Fibroblast of skin of left quadriceps (primary cell): ENCODE measurements at places on chromosomes 5 and 9.

DNA sequence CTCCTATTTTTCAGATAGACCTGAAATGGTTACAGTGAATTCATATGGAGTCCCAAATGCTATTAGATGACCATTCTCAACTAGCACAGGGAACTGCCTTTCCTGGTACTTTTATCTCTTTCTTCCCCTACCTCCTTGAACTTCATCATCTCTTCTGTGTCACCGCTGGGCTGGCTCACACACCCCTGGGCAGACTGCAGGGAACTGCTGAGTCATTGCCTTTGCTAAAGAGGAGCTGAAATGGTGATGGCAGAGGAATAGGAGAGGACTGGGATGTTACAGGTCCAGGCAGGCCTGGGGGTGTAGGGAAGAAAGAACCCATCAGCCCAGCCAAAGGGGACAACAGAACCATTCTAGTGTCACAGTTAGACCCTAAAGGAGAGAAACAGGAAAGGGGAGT is 322.3 kb downstream of the ASTN2 start:
- DNase-seq, result no peak

DNA sequence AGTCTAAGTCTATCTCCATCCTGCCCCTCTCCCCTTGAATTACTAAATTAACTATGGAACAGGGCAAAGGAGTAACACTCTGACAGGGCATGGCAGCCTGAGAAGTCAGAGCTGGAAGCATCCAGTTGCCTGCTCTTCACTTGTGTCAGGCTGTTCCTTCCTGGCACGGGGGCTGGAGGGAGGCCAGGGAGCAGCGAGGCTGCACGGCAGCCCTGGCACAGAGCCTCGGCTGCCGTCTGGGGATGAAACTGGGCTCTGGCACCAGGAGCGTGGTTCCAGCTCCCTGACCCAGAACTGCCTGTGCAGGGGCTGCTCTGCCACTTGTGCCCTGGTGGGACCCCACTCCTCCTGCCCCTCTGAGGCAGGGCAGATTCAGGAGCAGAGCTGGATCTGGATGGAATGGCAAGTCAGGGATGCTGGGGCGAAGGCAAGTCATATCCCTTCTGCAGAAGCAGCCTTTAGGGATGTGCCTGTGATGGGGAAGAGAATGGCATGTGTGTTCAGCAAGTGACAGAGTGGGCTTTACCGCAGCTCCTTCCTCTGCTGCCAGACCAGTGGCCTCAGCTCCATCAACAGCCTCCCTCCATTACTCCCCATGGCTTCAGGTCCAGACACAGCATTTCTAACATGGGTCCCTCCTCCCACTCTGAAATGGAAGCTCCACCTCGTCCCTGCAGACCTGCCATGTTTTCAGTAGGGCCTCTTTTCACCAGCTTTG is 42.2 kb upstream of the PDE8B start:
- no peak for DNase-seq

GRCh38 chr5:38636626-38637025 is 80.2 kb upstream of the LIFR start:
- no peak for DNase-seq

- DNase-seq, result no peak
Observed at GRCh38 chr9:127106466-127106855, 16.0 kb downstream of the ANGPTL2 start.

DNA sequence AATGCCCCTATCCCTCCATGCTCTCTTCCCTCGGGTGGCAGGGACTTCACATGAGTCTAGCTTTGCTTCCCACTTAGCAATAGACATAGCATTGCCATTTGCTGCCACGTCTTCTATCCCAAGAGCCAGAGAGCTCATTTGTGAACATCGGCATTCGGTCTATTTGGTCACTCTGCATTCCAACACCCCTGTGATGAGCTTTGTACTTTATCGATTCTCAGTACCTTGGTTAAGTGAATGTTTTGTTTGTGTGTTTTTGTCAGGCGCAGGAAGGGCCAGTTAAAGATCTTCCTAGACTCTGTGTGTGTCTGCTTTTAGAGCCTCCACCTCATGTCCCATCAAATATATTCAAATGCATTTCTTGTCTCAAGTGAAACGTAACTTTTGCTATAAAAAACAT is 141.7 kb downstream of the TARS1 start:
- no peak for DNase-seq

- no peak for DNase-seq
Observed at GRCh38 chr5:171989276-171989675, 17.2 kb downstream of the FBXW11 start.

DNA sequence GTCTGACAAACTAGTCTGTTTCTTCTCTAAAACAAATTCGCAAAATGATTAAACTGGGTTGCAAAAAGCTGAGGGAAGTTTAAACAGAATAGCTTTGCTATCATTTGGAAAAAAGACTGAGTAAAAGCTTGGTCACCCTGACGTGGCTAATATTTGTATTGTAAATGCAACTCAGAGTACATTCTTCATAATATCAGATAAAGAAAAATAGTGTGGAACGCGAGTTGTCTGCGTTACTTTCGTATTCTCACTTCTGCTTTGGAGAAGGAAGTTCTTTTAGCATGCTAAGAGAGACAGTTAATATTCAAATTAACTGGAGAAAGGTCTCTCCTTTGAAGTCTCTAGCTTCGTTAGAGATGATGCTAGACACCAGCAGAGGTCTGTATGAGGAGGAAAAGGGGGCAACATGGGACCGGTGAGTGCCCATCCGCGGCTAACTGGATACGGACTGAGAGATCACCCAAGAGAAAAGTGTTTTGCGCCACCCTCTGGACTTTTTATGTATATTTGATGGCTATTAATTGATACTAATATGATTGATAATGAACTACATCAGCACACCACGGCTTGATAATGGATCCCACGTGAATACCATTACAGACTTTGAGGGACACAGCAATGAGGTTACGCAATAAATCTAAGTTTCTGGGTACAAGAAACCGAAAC is 2.9 kb upstream of the CNTRL start:
- DNase-seq, result peak; percentile 14

DNA sequence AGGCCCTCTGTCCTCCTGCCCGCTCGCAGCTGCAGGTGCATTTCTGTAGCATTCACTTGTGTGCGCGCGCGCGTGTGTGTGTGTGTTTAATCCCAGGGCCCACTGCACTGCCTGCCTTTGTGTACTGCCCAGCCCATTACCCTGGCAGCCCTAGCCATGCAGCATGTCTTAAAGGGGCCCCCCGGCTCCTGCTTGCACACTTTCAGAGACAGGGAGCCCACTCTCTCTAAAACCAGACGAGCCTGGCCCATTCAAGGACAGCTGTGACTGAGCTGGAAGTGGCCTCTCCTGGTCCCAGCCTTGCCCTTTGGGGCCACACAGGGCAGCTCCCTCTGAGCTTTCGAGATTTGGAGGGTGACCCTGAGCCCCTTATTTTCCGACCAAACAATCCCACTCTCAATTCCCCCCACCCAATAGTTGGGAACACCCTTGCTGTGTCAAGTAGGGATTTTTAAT is 98.9 kb downstream of the DAB2IP start:
- no peak for DNase-seq

- no peak for DNase-seq
Observed at GRCh38 chr5:122316656-122317055, 4.6 kb downstream of the SNCAIP start.

DNA sequence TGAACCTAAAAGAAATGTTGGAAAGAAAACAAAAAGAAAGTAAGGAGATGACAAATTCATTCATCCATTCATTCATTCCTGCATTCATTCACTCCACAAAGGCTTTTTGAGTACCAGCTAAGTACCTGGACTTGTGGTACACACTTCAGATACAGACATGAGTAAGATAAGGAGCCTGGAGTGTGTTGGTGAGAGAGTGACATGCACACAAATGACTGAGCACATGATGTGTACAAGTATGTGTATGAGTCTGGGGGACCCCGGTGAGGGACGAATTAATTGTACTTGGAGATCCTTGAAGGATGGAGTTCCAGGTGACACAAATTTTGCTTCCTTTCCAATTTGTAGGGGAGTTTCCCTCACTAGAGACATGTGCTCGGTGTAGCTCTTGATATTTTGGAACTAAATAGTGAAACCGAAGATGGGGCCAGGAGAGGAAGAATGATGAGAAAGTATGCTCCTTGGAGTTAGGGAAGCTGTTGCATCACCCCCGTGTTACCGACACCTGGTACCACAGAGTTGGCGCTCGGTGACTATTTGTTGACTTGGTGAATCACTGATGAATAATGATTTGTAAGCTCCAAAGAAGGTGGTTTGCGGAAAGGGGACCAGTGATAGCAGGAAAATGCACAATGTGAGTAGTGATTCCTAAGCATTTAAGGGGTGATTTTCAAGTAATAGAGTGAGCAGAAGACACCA is 509.8 kb downstream of the CCDC171 start:
- DNase-seq, result peak; percentile 52

DNA sequence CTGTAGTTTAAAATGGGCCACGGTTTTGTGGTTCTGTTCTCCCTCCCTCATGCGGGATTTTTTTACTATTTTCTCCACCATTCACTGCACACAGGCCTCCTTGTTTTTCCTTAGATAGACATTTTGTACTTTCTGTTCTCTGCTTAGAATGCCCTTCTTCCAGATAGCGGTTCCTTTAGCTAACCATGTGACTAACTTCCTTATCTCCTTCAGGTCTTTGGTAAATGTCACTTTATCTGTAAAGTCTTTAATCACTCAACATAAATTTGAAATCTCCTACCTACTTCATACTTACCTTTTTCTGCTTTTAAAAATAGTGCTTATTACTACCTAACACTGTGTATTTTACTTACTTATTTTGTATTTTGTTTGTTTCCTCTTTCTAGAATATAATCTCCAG is 15.0 kb downstream of the FER start:
- DNase-seq, result no peak

- no peak for DNase-seq
Observed at GRCh38 chr5:163766936-163767670, 261.7 kb downstream of the MAT2B start.

- no peak for DNase-seq
Observed at GRCh38 chr9:107169796-107170195, 113.3 kb upstream of the RAD23B start.

DNA sequence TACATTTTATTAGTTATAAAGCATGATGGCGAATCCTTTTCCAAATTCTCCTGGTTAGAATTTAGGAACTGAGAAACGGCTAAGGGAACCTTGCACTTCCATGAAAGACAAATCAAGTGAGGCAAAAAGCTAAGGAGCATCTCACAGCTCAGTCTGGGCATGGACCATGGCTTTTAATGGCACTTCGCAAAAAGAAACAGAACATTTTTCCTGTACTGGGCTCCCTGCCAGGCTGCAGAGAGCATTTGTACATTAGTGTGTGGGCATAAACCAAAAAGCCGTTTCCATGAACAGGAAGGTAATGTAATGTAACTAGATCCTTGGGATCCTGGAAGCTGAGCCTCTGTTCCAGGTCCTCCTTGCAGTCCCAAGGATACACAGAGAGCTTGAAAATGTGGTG is 354.2 kb downstream of the MRPS30 start:
- no peak for DNase-seq

DNA sequence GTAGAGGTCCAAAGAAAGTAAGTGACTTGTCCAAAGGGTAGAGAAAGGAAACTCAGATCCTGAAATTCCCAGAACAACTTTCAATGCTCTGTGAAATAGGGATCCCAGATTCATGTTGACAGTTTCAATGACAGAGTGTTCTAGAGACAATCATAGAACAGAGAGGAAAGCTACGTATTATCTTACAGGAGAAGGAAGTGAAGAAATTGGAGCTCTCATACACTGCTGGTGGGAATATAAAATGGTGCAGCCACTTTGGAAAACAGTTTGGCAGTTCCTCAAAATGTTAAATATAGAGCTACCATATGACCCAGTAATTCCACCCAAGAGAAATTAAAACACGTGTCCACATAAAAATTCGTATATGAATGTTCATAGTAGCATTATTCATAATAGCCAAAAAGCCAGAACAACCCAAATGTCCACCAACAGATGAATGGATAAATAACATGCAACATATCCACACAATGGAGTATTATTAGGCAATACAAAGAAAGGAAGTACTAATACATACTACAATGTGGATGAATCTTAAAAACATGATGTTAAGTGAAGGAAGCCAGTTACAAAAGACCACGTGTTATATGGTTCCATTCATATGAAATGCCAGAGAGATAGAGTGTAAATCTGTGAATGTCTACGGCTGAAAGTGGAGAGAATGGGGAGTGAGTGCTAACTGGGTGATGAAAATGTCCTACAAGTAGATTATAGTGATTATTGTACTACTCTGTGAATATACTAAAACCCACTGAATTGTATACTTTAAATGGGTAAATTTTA is 197.1 kb downstream of the NTRK2 start:
- DNase-seq, result no peak

DNA sequence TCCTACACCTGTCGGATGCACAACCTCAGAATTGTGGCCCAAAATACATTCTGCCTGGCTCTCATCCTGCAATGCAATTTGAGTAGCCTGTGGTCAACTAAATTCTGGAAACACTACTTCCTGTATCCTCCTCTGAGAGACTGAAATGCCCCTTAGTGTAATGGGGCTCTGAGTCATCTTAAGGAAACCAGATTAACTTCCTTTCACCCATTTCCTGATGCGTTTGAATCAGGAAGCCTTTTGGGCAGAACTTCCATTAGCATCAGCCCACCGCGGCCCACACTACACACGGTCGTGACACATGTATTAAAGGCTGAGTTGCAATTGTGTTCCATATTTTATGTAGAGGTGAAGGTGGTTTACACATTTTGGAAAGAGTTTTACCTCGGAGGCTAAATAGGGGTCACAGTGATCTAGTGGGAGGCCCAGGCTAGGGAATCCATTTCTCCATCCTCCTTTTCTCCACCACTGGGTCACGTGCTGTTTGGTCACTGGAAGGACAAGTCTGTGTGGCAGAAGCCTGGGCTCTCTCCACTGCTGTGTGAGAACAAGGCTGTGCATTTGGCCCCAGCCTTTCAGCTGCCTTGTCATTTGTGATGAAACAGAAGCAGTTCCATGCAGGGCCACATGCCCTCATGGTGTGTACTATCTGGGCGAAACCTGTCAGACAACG is 55.9 kb downstream of the DAP start:
- no peak for DNase-seq

- DNase-seq, result no peak
Observed at GRCh38 chr9:121115466-121115865, 40.7 kb downstream of the CNTRL start.

DNA sequence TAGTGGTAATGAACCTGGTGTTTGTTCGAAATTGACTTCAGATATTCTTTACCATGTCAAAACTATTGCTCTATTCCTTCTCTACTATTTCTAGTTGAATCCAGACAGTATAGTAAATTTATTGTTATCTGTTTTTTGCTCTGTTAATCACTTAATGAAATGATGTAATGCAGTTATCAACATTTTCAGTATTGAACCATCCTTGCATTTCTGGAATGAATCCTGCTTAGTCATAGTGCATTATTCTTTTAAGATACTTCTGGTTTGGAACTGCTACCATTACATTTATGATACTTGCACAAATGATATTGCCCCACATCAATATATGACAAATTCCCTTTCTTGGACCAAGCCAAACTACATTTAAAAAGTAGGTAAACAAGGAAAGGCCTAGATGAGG is 554.0 kb upstream of the KLF4 start:
- no peak for DNase-seq
